ENCODE measurements at places on chromosomes 6 and 20.

DNA sequence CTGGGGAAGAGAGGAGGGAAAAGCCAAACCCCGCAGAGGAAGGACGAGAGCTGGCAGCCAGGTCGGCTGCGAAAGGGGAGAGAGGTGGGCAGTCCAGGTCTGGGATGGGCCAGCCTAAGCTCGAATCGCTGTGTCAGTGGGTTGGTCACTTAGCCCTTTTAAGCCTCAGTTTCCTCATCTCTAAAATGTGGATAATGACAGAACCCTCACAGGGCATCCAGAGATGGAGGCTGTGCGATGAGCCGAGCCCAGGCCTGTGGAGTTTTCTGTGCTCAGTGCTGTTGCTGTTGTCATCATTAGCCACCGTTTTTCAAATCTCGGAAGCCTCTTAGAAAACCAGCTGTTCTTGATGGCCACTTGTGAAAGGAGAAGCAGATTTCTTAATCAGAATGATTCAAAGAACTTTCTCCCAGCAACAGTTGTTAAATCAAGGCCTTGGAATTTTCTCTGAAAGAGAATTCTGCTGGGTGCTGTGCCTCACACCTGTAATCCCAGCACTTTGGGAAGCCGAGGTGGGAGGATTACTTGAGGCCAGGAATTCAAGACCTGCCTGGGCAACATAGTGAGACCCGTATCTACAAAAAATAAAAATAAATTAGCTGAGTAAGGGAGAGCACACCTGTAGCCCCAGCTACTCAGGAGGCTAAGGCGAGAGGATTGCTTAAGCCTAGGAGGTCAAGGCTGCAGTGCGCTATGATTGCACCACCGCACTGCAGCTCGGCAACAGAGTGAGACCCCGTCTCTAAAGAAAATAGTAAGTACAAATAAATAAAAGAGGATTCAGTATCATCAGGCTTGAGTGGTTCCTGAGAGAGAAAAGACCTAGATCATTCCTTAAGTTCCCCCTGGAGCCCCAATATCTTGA, 46.3 kb upstream of the ENTPD6 start:
- DNase-seq, result no peak

DNA sequence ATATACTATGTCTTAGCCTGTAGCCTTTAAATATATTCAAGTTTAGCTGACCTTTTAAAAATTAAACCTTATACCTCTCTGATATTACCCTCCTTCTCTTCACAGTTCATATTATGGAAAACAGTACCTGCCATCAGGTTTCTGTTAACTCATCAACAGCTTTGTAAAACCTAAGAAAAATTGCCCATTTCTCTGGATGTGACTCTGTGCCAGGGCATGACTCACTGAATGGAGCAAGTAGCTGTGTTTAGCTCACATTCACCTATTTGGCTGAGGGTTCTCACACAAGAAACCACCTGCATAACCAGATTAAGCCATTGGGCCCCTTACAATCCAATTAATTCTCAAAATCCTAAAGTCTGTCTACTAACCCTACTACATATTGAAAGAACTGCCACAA, 678.8 kb upstream of the MARCKS start:
- DNase-seq, result no peak

DNA sequence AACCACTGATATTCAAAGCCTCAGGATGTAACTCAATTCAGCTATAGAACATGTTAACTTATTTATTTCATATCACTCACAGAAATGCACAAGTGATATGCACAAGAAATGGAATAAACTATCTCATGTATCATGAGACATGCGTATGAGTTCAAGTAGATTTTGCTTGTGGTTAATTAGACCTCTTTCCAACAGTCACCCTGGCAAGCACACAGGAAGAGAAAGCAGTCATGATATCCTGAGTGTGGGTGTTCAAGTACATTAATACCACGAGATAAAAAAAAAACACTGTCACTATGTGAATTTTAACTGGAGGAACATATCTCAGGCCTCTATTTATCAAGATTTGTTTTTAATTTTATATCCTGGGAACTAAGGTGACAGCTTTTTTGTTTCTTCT, 64.2 kb downstream of the LAMP5 start:
- DNase-seq, result no peak

- DNase-seq, result no peak
These were observed 60.4 kb upstream of the CCN2 start for GRCh38 chr6:132011582-132011981.

DNA sequence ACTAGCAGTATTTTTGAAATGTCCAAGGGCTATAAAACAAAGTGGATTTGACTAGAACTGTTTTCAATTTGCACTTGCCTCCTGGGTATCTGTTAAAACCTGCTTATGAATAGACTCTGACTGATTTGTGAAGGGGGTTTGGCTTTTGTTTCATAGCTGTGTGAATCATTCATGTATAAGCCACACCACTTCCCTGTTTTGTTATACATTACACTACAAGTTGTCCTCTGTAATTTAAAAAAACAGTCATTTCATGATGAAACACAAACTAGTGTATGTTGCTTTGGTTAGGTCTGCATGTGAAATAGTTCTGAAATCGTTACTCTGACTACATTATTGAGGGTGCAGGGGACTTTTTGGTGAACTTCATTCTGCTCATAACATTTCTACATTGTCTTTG, 121.7 kb downstream of the NKAIN2 start:
- DNase-seq, result no peak

DNA sequence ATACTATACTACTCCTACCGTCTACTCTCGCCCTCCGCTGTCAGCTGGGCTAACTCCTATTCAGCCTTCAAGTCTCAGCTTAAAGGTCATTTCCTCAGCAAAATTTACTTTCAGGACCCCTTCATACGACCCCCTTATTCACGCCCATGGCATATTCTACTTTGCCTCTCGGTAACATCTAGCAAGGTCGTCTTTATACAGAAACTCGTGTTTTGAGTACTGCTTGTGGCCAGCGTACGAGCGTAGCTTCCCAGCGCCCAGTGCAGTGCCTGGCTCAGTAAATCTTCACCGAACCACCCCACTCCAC, 546 bp downstream of the CRNKL1 start:
- no peak for DNase-seq

DNA sequence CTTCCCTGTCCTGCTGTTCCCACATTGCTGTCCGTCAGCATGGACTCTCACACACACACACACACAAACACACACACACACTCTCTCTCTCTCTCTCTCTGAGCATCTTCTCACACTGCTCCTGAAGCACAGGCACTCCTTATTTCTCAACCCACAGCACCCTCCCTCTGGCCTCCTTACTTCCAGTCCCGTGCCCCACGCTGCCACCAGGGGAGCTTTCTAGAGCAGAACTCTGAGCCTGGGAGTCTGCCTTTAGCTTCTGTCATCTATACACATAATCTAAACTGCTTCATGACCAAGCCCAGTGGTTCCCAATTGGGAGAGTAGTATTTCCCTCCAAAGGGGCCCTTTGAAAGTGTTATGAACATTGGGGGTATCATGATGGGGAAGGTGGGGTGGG, 29.1 kb downstream of the HECA start:
- DNase-seq, result no peak

Measured in ELF-1 (cell line).